Fibroblast of lung (primary cell): ENCODE measurements at places on chromosomes 3 and 15. TPM values are rescaled to one million over a fixed set of nuclear protein-coding genes. Genes with fewer than 3 reads are reported as not detected.
A peak's percentile ranks its signal among the peaks of the same experiment; 100 is the strongest.

DNA sequence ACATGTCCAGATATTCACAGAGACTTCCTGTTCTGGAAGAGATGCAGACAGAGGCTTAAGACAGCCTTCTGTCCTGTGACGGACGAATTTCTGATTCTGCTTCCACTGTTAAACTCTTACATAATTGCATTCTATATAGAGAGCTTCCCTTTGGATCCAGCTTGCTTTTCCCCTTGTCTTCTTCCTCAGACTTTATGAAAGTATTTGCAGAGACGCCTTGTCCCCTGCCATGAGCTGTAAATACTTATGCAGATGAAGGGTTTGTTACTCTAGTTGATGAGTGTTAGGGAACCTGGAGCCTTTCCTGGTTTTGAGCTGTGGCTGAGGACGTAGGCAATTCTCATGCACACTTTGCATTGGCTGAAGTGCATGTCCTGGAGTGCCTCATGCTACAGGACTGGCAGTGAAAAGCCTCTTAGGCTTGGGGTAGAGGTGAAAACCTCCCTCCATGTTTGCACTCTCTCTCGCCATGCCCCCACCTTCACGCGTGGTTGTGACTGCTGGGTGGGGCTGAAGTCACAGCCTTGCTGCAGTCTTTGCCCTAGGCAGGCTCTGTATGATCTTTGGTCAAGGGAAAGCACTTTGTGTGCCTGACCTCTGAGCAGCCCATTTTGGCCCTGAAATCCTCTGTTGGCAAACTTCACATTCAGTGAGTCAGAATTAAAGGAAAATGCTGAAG lies 286.6 kb downstream of the PTPRG start:
- H3K4me3 ChIP-seq = no peak overlapping the region
- peaks cover 15% of the 10 kb centered on the region for H3K4me1 ChIP-seq
- no peak overlapping the region for H3K27ac ChIP-seq
- H3K36me3 ChIP-seq = no peaks in the 10 kb centered on the region

PYGO1 gene
- total RNA-seq = 7.7 and 10.1 TPM in 2 replicates

GRCh38 chr15:89399238-89400115 lies 64.9 kb upstream of the POLG start:
- no peak overlapping the region for H3K4me3 ChIP-seq
- no peaks in the 10 kb centered on the region for H3K36me3 ChIP-seq
- peaks cover 2% of the 10 kb centered on the region for H3K4me1 ChIP-seq
- no peak for DNase-seq
- peaks cover 27% of the 10 kb centered on the region for H3K27me3 ChIP-seq

DNA sequence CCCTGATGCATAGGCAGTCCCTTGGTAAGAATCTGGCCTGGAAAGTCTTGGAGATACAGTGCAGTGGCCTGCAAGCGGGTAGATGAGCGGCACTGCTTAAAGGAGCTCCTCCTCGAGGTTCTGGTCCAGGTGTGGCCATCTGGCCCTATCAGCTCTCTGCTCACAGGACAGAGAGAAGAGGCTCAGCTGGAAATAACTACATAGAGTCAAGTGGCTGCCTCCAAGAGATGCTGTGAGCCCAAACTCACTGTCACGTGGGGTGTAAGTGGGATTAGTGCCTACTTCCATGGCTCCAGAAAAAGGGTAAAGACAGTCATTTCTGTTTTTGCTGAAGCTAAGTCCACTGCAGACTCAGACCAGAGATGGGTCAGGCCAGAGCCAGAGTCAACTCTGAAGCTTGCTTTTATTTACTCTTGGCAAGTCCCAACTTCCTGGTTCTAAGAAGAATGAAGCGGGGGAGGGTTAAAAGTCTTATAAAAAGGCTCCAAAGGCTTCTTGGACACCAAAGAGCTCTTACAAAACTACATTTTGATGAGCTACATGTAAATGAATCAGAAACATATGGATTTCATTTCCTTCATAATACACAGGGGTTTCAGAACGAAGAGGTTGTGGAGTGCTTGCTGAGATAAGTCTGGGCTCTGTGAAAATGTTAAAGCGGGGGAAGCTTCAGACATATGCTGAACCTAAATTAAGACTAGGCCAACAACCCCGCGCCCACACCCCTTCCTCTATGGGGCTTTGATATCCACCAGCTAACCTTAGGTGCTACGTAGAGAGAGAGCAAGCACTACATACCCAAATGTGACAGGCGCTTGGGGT lies 77.1 kb downstream of the PDZRN3 start:
- peaks cover 15% of the 10 kb centered on the region for H3K4me1 ChIP-seq
- H3K27ac ChIP-seq = peak overlapping the region; percentile 72
- DNase-seq = peak; percentile 83
- H3K27me3 ChIP-seq = no peaks in the 10 kb centered on the region
- no peaks in the 10 kb centered on the region for H3K36me3 ChIP-seq

- H3K27ac ChIP-seq = no peak overlapping the region
- peaks cover 22% of the 10 kb centered on the region for H3K4me1 ChIP-seq
- H3K27me3 ChIP-seq = no peaks in the 10 kb centered on the region
- H3K4me3 ChIP-seq = no peak overlapping the region
These were observed 88.5 kb upstream of the LIMD1 start for GRCh38 chr3:45506084-45506483.

SAMD7 gene
- total RNA-seq = not detected in 2 replicates

DNA sequence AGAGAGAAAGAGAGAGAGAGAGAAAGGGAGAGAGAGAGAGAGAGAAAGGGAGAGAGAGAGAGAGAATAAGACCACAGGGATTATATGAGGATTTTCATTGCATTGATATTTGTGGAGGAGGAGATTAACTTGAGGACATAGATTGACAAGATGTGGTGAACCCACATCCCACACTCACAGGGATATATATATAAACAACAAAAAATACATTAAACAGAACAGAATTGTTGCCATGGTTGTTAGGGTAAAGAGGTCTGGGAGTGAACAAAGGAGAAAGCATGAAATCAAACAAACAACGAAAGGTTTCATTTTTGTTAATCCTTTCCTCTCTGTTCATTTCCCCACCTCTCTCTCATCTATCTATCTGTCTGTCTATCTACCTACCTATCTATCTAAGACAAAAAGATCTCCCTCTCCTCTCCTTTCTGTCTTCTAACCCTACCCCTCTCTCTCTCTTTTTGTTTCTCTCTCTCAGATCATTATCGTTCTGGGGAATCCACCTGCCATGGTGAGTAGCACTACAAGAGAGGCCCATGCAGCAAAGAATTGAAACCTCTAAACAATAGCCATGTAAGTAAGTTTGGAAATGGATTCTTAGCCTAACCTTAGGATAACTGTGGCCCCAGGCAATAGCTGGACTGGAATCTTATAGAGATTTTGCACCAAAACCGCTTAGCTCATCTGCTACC lies 280.9 kb downstream of the RAP2B start:
- H3K27me3 ChIP-seq = no peaks in the 10 kb centered on the region
- H3K4me1 ChIP-seq = no peaks in the 10 kb centered on the region
- no peak overlapping the region for H3K4me3 ChIP-seq
- H3K36me3 ChIP-seq = no peaks in the 10 kb centered on the region
- DNase-seq = no peak

- H3K4me3 ChIP-seq = no peak overlapping the region
- DNase-seq = peak; percentile 90
- H3K27me3 ChIP-seq = peaks cover 16% of the 10 kb centered on the region
- no peak overlapping the region for H3K27ac ChIP-seq
- no peaks in the 10 kb centered on the region for H3K36me3 ChIP-seq
These were observed 82.2 kb upstream of the CTDSPL start for GRCh38 chr3:37779289-37780152.

DNA sequence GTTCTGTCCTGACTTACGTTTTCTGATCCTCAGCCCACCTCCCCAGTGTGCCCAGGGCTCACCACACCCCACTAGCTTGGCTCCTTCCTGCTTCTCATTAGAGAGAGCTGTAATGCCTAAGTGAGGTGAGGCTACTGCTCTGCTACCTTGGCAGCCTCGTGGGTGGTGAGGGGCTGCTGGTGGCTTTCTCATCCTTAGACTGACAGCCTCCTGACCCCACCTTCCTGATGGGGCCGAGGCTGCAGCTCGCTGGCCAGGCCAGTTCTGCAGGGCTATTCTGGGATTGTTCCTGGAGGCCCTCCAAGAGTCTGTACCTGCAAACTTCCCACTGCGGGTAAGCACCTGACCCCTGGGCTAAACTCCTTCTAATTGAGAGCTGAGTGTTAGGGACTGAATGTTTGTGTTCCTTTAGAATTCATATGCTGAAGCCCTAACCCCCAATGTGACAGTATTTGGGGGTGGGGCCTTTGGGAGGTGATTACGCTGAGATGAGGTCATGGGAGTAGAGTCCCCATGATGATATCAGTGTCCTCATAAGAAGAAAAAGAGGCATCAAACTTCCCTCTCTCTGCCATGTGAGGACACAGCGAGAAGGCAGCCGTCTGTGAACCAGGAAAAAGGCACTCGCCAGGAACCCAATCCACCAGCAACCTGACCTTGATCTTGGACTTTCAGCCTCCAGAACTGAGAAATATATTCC lies 38.1 kb upstream of the IQSEC1 start:
- no peak overlapping the region for H3K4me3 ChIP-seq
- H3K27me3 ChIP-seq = no peaks in the 10 kb centered on the region
- DNase-seq = no peak
- no peak overlapping the region for H3K27ac ChIP-seq
- no peaks in the 10 kb centered on the region for H3K4me1 ChIP-seq

CD47 gene
- 54.7 and 72.0 TPM in 2 replicates for total RNA-seq

EFL1 gene
- total RNA-seq = 21.8 and 29.9 TPM in 2 replicates

DNA sequence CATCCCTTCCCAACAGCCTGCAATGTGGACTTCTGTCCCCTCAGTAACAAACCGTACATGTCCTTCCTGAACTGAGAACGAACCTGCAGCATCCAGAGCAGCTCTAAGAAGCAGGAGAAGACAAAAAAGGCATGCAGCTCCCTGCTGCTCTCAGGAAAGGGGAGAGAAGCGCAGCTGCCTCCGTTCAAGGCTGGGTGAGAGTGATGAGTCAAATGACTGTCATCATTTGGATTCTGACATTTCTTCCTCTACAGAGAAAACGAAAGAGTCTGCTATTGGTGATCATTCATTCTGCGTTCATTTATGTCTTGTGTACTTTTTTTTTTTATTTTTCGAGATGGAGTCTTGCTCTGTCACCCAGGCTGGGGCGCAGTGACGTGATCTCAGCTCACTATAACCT lies 677.8 kb downstream of the FHIT start:
- no peaks in the 10 kb centered on the region for H3K4me1 ChIP-seq
- H3K27me3 ChIP-seq = no peaks in the 10 kb centered on the region
- peak; percentile 65 for DNase-seq

DNA sequence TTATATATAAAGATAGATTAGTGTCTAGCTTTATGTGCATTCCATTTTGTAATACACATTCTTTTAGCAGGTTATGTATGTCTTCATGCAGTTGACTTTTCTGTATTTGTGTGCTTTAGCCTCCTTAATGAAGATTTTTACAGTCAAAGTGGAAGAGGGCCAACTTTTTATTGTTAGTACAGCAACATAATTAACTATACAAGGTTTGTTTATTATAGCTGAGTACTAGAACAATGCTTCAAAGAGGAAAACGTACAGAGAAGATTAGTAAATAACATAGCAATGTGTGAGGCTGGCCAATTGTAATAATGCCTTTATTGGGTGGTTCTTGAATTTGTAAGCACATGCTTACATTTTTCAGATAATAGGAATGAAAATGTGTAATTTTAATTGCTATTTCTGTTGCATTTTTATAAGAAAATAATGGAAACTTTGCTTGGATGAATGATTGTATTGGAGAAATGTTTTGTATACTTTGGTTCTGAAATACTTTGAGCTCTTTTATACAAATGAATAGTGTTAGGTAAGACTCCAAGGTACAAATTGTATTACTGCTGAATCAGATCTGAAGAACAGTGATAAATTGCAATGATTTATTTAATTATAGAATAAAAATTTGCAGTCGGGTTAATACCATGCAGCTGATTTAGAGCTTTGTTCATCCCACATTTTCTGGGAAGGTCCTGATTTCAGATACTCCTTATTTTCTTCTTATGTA lies 41.4 kb downstream of the UBE2E2 start:
- DNase-seq = no peak
- H3K4me3 ChIP-seq = no peak overlapping the region
- no peak overlapping the region for H3K27ac ChIP-seq
- H3K27me3 ChIP-seq = no peaks in the 10 kb centered on the region
- no peaks in the 10 kb centered on the region for H3K4me1 ChIP-seq
- H3K36me3 ChIP-seq = no peaks in the 10 kb centered on the region

- H3K27ac ChIP-seq = peak within 1 kb of the TSS; percentile 58
- H3K4me1 ChIP-seq = peaks cover 7% of the 10 kb centered on the region
- peak within 1 kb of the TSS; percentile 70 for H3K4me3 ChIP-seq
- no peaks in the 10 kb centered on the region for H3K27me3 ChIP-seq
- H3K36me3 ChIP-seq = no peaks in the 10 kb centered on the region
- DNase-seq = peak; percentile 54
These were observed at the start of gene DIS3L for GRCh38 chr15:66293419-66294156. Gene DIS3L (plus strand): TSS chr15:66293568. CDS start chr15:66293597, 29 bp downstream.

DNA sequence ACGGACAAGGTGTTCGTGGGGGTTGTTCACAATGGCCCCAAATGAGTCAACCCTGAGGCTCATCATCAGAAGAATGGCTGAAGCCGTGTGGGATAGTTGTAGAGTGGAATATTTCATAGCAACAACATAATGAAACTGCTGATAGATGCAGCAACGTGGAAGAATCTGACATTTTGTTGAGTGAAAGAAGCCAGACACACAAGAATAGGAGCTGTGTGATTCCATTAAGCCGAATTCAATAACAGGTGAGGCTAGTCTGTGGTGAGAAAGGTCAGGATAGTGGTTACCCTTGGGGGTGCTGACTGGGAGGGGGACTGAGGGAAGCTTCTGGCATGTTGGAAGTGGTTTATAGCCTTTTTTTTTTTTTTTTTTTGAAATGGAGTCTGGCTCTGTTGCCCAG lies 144.0 kb downstream of the SMAD6 start:
- no peak for DNase-seq
- H3K4me1 ChIP-seq = peaks cover 21% of the 10 kb centered on the region
- H3K27ac ChIP-seq = no peak overlapping the region
- H3K4me3 ChIP-seq = no peak overlapping the region
- H3K36me3 ChIP-seq = no peaks in the 10 kb centered on the region
- H3K27me3 ChIP-seq = no peaks in the 10 kb centered on the region

GRCh38 chr3:61858054-61858453 lies 296.7 kb downstream of the PTPRG start:
- no peak overlapping the region for H3K27ac ChIP-seq
- DNase-seq = peak; percentile 42
- no peaks in the 10 kb centered on the region for H3K27me3 ChIP-seq
- H3K36me3 ChIP-seq = no peaks in the 10 kb centered on the region
- H3K4me1 ChIP-seq = peaks cover 2% of the 10 kb centered on the region

- H3K4me1 ChIP-seq = no peaks in the 10 kb centered on the region
- no peak overlapping the region for H3K4me3 ChIP-seq
- no peaks in the 10 kb centered on the region for H3K27me3 ChIP-seq
- no peak overlapping the region for H3K27ac ChIP-seq
These were observed 192.5 kb downstream of the RSL24D1 start for GRCh38 chr15:55003965-55004873.

GRCh38 chr3:177657243-177657642 lies 460.0 kb upstream of the TBL1XR1 start:
- H3K4me3 ChIP-seq = no peak overlapping the region
- no peak overlapping the region for H3K27ac ChIP-seq
- H3K27me3 ChIP-seq = no peaks in the 10 kb centered on the region
- H3K36me3 ChIP-seq = no peaks in the 10 kb centered on the region

GRCh38 chr3:136818769-136819391 lies at the start of gene SLC35G2:
Gene SLC35G2 (plus strand): TSS chr3:136819126. CDS start chr3:136854461, 35,335 bp downstream.
- H3K27me3 ChIP-seq = no peaks in the 10 kb centered on the region
- DNase-seq = peak; percentile 56

GRCh38 chr3:193809106-193809505 lies 216.1 kb downstream of the OPA1 start:
- no peaks in the 10 kb centered on the region for H3K4me1 ChIP-seq
- H3K36me3 ChIP-seq = no peaks in the 10 kb centered on the region
- no peak for DNase-seq

ZNF148 gene
- 33.6 and 41.3 TPM in 2 replicates for total RNA-seq
